HT1080 (cell line): ENCODE measurements at places on chromosomes 2 and 18.

GRCh38 chr2:221600388-221600787 lies 28.3 kb upstream of the EPHA4 start:
- DNase-seq: no peak

GRCh38 chr18:79916546-79917168 lies 34.8 kb downstream of the SLC66A2 start:
- DNase-seq: no peak

GRCh38 chr18:74261053-74261713 lies 30.6 kb downstream of the CYB5A start:
- no peak for DNase-seq

DNA sequence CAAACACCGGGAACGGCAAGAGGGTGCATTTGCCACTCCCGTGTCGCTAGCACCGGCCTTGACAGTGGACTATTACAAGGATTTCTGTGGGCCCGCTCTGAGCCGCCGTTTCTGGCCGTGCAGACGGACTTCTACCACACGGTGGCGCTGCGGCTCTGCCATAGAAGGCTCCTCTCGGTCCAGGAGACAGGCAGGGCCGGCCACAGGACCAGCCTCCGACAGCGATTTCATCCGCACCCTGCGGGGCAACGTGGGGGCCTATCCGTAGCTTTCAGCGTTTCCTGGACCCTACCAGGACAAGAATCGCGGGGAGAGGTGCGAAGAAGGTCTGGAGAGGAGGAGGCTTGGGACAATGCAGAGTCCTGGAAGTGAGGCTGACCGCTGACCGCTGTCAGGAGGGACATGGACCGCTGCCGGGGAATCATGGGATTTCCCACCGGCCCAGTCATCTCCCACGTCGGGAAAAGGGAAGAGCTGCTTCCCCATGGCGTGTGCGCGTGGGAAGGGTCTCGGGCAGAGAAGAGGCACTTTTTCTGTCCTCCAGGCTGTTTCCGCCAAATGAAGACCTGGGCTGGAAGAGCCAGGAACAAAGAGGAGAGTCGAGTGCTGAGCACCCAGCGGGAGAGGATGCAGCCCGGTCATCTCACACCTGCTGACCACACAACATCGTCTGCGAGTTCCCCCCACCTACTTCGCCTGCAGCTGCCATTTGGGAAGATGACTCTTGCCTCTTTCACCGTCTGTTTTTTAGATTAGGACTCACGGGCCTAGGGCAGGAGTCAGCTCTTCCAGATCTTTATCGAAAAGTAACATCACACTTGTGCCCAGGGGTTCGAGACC lies 35.5 kb upstream of the HAAO start:
- peak; percentile 69 for DNase-seq

GRCh38 chr2:223868005-223868404 lies 30.6 kb upstream of the AP1S3 start:
- no peak for DNase-seq

DNA sequence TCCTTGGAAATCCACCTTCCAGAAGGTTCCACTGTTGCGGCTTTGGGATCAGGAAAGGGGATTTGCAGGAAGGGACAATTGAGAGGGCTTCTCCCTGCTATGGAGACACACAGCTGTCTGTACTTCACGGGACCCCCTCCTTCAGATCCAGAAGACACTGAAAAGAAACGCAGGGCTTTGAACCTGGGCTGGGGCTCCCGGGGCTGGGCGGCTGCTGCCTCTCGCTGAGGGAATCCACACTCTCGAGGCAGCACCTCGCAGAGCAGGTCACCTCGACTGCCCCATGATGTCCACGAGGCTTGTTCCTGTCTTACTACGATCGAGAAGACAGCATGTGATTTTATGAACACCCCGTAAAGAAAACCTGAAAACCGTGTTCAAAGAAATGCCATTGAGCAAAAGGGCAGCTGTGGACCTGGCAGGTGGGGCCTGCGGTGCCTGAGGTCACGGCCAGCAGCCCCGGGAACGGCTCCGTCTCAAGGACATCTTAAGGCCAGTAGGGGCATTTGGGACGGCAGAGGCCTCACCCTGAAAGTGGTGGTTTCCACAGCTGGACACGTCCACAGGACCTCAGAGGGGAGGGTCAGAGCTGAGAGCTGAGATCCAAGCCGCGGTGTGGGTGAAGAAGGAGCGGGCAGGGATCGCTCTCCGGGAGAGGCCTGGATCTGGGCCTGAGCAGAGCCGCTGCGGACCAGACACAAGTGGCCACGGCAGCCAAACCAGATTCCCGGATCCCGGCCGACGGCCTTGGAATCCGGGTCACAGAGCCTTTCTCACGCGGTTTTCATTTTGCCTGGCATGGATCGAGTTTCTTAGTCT lies 165.7 kb downstream of the RTP5 start:
- DNase-seq: no peak

DNA sequence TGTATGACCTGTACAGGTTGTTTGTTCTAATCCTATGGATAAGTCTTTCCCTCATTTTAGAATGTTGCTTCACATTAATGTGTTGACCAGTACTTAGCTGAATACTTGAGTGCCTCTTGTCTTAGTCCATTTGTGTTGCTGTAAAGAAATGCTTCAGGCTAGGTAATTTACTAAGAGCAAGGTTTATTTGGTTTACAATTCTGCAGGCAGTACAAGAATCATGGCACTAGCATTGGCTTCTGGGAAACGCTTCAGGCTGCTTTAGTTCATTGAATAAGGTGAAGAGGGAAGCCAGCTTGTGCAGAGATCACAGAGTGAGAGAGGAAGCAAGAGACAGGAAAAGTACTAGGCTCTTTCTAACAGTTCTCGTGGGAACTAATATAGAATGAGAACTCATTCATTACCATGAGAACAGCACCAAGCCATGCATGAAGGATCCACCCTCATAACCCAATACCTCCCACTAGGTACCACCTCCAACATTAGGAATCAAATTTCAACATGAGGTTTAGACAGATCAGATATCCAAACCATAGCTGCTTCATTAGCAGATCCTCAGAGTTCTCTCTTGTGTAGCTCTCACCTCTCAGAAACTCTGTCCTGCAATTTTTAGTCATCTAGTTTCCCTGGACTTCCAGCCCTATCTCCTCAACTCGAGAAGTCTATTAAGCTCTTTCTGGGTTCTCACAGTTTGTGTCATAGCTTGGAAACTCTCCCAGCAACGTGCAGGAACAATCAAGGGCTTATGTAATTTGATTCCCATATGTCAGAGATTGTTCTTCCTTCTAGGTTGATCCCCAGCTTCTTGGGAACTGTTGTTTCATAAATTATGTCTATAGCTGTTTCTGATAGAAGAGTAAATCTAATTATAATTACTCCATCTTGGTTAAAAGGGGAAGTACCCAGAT lies 2082.3 kb upstream of the CELF4 start:
- peak; percentile 90 for DNase-seq

DNA sequence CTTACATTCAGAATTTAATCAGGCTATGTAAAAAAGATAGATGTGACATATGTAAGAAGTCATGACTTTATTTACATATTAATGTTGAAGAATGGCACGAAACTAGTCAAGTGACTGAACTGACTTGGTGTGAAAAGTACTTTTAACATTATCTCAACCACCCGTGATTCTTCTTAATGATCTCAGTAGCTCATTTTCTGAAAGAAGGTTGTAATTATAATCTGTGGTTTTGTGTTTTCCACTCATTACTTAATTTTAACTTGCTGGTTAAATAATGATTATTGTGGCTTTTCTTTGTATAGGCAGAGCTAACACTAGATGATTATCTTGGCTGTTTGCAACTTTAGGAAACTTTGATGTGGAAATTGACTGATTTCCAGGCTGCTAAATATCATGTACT lies 18.5 kb downstream of the KCNJ13 start:
- DNase-seq: no peak
